ENCODE measurements at places on chromosomes 3 and 15.

- DNase-seq, result no peak
Observed at GRCh38 chr15:56699743-56700142, 33.6 kb downstream of the ZNF280D start.

- DNase-seq, result no peak
Observed at GRCh38 chr3:171333784-171334464, 126.3 kb downstream of the TNIK start.

DNA sequence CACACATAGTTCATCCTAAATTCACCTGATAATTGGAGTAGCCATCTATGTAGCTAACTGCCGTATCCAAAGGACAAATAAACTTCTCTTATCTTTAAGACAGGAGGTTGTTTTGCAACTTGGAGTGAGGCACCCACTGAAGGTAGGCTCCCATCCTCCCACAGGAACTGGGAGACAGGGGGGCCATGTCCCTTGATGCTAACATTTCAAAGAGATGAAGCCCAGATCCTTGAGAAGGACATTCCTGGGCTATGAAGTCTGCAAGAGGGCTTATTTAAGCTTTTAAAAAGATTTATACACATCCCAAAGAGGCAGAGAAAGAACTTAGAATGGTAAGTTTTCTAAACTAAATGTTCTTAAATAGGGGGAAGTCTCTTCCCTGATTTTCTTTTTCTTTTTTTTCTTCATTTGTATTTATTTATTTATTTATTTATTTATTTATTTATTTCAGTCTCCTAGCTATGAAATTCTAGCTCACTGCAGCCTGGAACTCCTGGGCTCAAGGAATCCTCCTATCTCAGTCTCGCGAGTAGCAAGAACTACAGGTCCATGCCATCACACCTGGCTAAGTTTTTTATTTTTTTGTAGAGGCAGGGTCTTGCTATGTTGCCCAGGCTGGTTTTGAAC is 12.8 kb upstream of the MOBP start:
- no peak for DNase-seq

DNA sequence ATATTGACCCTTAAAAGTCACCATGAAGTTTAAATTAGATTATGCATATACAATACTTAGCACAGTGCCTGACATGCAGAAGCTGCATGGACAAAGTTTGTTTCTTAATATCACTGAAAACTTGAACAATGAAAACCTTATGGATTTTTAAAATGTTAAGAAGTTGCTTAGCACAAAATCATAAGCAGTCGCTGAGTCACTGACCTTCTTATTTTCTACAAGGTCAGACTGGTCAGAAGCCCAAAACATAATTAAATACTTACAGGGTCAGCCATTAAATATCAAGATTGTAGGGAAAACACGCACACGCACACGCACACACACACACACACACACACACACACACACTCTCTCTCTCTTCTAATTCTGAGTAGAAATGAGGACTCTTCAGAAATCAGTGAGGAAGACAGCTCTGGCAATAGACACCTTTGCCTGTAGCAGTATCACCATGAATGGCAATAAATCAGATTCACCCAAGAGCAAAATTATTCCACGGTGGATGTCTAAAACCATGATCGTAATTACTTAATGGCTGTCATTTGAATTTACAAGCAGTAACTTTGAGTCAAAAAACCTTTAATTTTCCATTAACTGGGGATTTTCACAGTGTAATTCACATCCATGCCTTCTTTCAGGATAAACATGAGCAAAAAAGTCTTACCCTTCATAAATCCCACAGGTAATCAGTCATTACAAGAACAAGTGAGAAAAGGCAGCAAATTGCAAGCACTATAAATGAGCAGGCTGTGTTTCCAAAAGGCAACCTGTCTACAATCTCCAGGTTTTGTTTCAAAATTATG is 147.5 kb downstream of the OSBPL10 start:
- DNase-seq, result no peak

DNA sequence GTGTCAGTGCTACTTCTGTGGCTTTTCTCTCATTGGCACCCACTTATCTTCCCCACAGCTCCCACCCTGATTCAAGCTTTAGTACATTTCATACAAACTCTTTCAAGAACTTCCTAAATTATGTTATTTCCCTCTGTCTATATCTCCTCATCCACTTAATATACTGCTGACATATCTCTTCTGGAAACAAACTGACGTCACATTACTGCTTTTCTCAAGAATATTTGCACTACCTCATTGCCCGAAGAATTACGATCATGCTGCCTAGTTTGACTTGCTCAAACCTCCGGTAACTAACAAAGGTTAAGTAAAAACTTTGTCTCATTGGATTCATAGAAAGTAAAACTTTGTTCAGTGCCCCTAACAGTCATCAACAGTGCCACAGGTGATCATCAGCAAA is 76.5 kb downstream of the STAC start:
- no peak for DNase-seq

Measured in suppressor macrophage treated with lipopolysaccharide for 4 hours (primary cell).